Activated CD4-positive, alpha-beta T cell treated with anti-CD3 and anti-CD28 coated beads, Interleukin-2, amount 10 ng/mL, durations not matched to agents 7 days and 5 days (primary cell): ENCODE measurements at places on chromosomes 12 and 14. TPM values are rescaled to one million over a fixed set of nuclear protein-coding genes. Genes with fewer than 3 reads are reported as not detected.

Gene B4GALNT1
- total RNA-seq: 0.77 TPM

Gene SYT1
- total RNA-seq: not detected

Gene NDRG2
- total RNA-seq: 10.4 TPM

Gene GUCY2C
- total RNA-seq: not detected

Gene BCL7A
- 8.7 TPM for total RNA-seq

Gene AQP2
- not detected for total RNA-seq

Gene CFAP73
- total RNA-seq: 0.42 TPM

Gene ITPR2
- total RNA-seq: 40.3 TPM

Gene IL25
- not detected for total RNA-seq

Gene B4GALNT3
- 6.1 TPM for total RNA-seq

Gene OTOGL
- not detected for total RNA-seq

Gene OR6C2
- total RNA-seq: not detected

Gene ENDOU
- total RNA-seq: not detected

Gene KIF5A
- 0.89 TPM for total RNA-seq

Gene CCDC60
- total RNA-seq: not detected

Gene IL31
- total RNA-seq: not detected

Gene RPGRIP1
- not detected for total RNA-seq

Gene ZC2HC1C
- 3.3 TPM for total RNA-seq

Gene KLRC4
- total RNA-seq: not detected

Gene TMBIM6
- total RNA-seq: 426 TPM

Gene MSRB3
- total RNA-seq: not detected

Gene ABCC9
- total RNA-seq: not detected

Gene ITGB7
- total RNA-seq: 621 TPM

Gene CLEC4A
- total RNA-seq: not detected

Gene SLC7A8
- 0.27 TPM for total RNA-seq

Gene TAS2R9
- not detected for total RNA-seq

Gene KRT73
- total RNA-seq: 8.2 TPM

Gene CPNE8
- 4.2 TPM for total RNA-seq

Gene KLRG1
- 4.4 TPM for total RNA-seq

Gene NPAS3
- not detected for total RNA-seq

Gene MSI1
- not detected for total RNA-seq

Gene NEUROD4
- not detected for total RNA-seq

Gene CLEC4D
- total RNA-seq: not detected

Gene GNG2
- 248 TPM for total RNA-seq

Gene GPR68
- 32.7 TPM for total RNA-seq

Gene ADGRD1
- not detected for total RNA-seq

Gene FGF23
- not detected for total RNA-seq

Gene PLEKHD1
- total RNA-seq: 0.19 TPM

Gene RBM25
- 100 TPM for total RNA-seq

Gene MYF5
- not detected for total RNA-seq

Gene LRRC9
- total RNA-seq: not detected

Gene PTMS
- total RNA-seq: 16.4 TPM

Gene MEG3
- not detected for total RNA-seq

Gene IL23A
- total RNA-seq: 8.0 TPM

Gene SOCS2
- 28.0 TPM for total RNA-seq

Gene C12orf42
- total RNA-seq: 0.57 TPM

Gene REP15
- total RNA-seq: 0.25 TPM

Gene PPP4R4
- total RNA-seq: 3.0 TPM

Gene WNT1
- total RNA-seq: 0.17 TPM

Gene TMEM30B
- total RNA-seq: 0.30 TPM

Gene TPPP2
- total RNA-seq: not detected

Gene HOXC4
- total RNA-seq: not detected

Gene SLCO1B1
- not detected for total RNA-seq

Gene PSME2
- total RNA-seq: 644 TPM

Gene POTEG
- not detected for total RNA-seq

Gene SMIM41
- not detected for total RNA-seq

Gene TAMALIN
- 5.7 TPM for total RNA-seq

Gene PTPRB
- not detected for total RNA-seq

Gene ADCY4
- 5.3 TPM for total RNA-seq
